ENCODE measurements at places on chromosomes 3 and 15. TPM values are rescaled to one million over a fixed set of nuclear protein-coding genes. Genes with fewer than 3 reads are reported as not detected.

- no peak for DNase-seq
Measured at GRCh38 chr3:57421336-57421735, 122.8 kb downstream of the DNAH12 start.

DNA sequence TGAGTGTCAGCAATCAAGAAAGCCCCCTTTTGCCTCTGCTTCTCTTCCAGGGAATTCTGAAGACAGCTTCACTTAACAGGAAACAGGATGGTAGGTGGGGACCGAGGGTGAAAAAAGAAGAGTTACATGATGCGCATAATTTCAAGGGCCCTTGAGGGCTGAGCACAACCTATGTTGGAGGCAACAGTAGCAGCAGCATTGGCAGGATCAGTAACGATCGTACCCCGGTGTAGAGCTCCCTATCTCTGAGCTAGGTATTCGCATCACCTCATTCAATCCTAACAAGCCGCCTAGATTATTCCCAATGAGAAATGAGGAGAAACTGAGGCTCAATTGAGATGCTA lies 432 bp upstream of the RAD54L2 start:
- no peak for DNase-seq

DNA sequence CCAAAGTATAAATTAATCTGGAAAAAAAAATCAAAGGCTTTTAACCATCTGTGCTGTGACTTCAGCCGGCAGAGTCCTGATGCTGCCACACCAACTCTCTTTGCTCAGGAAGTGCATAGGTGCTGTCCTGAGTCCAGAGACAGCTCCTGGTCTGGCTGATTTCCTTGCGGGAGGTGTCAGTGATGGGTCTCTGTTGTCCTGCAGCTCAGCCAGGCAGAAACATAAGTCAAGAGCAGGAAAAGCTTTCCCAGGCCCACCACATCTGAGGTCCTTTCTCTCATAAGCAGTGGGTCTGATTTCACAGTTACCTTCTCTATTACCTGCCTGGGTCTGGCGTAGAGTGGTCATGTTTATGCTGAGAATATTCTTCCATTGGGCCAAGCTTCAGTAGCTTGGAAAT lies 19.4 kb downstream of the CHST2 start:
- no peak for DNase-seq

DNA sequence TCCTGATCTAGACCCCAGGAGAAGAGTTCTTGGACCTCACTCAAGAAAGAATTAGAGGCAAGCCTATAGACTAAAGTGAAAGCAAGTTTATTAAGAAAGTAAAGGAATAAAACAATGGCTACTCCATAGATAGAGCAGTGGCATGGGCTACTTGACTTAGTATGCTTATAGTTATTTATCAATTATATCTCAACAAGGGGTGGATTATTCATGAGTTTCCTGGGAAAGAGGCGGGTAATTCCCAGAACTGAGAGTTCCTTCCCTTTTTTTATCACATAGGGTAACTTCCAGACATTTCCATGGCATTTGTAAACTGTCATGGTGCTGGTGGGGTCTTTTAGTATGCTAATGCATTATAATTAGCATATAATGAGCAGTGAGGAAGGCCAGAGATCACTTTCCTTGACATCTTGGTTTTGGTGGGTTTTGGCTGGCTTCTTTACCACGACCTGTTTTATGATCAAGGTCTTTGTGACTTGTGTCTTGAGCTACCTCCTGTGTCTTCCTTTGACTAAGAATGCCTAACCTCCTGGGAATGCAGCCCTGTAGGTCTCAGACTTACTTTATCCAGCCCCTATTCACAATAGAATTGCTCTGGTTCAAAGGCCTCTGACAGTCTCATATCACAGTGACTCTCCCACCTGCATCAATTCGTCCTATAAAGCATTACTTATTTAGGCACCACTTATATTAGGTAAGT lies 35.3 kb upstream of the PLSCR2 start:
- DNase-seq: no peak

GRCh38 chr15:50810128-50810527 lies 44.6 kb upstream of the SPPL2A start:
- DNase-seq: no peak

GRCh38 chr3:73683706-73684105 lies 59.0 kb upstream of the PDZRN3 start:
- DNase-seq: no peak

- no peak for DNase-seq
Measured at GRCh38 chr3:123292321-123293310, 90.9 kb downstream of the SEC22A start.

Gene LHFPL4
- 0.69 TPM for total RNA-seq

Gene PIK3R4
- 18.3 TPM for total RNA-seq

- no peak for DNase-seq
Measured at GRCh38 chr3:112253301-112253971, 40.6 kb downstream of the SLC9C1 start.

DNA sequence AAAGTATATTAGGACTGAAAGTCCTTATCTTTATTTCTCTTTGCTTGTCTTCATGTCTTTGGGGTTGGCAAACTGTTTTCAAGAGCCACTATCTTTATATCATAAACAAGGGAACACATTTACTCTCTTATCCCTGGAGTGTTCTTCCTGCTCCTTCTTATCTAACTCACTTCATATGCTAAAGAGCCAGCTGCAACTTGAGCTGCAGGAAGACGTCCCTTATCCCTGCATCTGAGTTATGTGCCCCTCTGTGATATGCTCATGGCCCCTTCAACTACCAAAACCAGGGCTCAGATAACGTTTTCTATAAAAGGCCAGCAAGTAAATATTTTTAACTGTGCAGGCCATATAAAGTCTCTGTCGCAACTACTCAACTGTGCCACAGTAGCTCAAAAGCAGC lies 137.0 kb upstream of the CRBN start:
- no peak for DNase-seq

- no peak for DNase-seq
Measured at GRCh38 chr3:44555723-44556122, 730 bp downstream of the ZKSCAN7 start.

Gene PLXNA1
- 29.7 TPM for total RNA-seq

DNA sequence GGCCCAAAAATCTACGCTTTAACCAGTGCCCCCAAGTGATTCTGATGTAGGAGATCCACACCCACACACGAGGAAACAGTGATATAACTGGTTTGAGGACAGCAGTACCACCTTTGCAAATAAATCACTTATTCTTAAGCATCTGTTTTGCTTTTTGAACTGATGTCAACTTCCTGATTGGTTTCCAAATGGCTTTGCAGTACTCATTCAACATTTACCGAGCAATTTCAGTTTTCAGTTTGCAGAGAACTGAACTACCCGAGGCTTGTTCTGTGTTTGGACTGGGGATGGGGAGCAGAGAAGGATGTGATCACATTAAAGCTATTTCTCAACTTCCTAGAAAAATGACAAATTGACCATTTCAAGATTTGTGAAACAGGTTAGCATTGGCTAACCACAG lies 1.1 kb upstream of the GYG1 start:
- DNase-seq: no peak

- no peak for DNase-seq
Measured at GRCh38 chr15:95845862-95846515, 484.5 kb upstream of the NR2F2 start.

Gene DUOX1
- total RNA-seq: not detected

Gene MAP1A
- total RNA-seq: 2.3 TPM

- no peak for DNase-seq
Measured at GRCh38 chr15:71812966-71813722, 2.8 kb downstream of the NR2E3 start.

DNA sequence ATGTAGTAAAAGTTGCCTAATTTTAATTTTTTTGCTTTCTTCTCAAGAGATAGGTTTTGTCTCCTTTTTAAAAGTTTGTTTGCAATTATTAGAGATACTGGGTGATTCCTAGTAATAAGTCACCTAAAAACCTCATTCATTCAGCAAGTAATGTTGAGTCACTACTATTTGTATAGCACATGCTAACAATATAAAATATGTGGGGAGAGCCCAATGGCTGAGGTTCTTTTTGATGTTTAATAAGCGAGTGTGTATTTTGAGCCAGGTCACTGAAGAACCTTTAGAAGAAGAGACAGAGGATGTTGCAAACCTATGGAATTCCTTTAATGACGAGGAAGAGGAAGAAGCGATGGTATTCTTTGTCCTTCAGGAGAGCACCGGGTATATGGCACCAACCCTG lies 123.7 kb upstream of the CHRM5 start:
- DNase-seq: no peak

- DNase-seq: no peak
Measured at GRCh38 chr3:100533176-100533575, 40.8 kb downstream of the TMEM45A start.

Gene MYO5A
- 14.5 TPM for total RNA-seq

Gene AADAC
- total RNA-seq: not detected

GRCh38 chr3:42118762-42119361 lies 27.7 kb downstream of the TRAK1 start:
- peak; percentile 32 for DNase-seq
